Sigmoid colon (tissue), 7 donors: ENCODE measurements at places on chromosomes 6 and 20. TPM values are rescaled to one million over a fixed set of nuclear protein-coding genes. Genes with fewer than 3 reads are reported as not detected.

Gene EPB41L1
- polyA plus RNA-seq = 16.8 TPM

Gene RPP40
- polyA plus RNA-seq = 6.0 TPM

Gene CCN5
- polyA plus RNA-seq = 1.0 TPM

Gene SLC22A7
- polyA plus RNA-seq = not detected

Gene DNAH8
- polyA plus RNA-seq = under 0.01 TPM

Gene LAMP5
- 0.80 TPM for polyA plus RNA-seq

Gene BANF2
- not detected for polyA plus RNA-seq
